ENCODE measurements at places on chromosomes 6 and 20.

DNA sequence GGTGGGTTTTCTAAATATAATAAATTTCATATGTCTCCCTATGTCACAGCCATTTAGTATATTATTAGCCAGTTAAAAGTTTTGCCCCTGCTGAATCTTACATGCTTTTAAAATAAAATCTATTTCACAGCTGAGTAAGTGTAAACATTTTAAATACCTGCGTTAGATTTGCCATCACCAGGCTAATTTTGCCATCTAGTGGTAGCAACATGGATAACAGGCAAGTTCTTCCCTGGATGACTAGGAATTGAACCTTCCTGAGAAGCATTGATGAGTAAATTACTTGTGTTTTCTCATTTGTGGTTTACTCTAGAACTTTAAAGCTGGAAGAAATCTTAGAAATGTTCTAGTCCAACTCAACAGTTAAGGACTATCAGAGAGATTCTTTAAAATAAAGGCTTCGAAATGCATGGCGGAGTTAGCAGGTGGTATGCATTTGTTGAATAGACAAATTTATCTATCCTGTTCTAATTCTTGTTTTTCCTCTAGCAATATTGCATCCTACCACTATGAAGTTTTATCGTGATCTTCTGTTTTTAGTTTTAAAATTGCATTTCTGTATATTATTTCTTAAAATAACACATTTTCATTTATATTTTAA lies 2.6 kb downstream of the PRSS35 start:
- DNase-seq, result peak; percentile 20

GRCh38 chr6:155313602-155314091 lies 637 bp downstream of the TFB1M start:
- no peak for DNase-seq

GRCh38 chr6:90319044-90319443 lies 22.4 kb upstream of the BACH2 start:
- DNase-seq, result no peak

DNA sequence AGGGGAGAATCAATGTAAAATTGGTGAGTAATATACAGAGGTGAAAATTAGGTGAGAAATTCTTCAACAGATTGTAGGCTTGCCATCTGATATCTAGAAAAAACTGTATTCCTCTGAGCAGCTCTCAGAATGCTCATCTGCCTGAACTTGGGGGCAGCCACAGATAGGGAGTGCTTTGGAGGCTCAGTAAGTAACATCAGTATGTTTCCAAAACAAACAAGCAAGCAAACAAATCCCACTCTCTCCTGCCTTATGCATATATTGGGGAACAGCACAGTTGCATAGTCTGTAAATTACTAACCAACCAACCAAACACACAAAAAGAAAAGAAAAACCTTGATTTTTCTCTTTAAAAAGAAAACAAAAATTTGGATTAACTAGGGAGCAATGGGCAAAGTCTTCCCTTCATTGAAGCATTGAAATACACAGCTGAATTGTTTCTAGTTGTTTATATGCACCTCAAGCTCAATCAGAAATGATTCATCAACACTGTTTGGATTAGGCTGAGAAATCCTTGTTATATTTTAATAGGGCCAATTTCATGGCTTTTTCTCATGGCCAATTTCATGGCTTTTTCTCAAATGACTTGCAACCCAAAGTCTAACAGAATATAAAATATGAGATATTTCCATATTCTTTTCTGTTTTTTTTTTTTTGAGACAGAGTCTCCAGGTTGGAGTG lies 50.1 kb upstream of the DEK start:
- DNase-seq, result no peak

GRCh38 chr6:34028691-34029360 lies 117.1 kb downstream of the GRM4 start:
- DNase-seq, result no peak

- no peak for DNase-seq
These were observed 949.4 kb upstream of the GJE1 start for GRCh38 chr6:141183368-141183767.

- peak; percentile 40 for DNase-seq
These were observed 46.7 kb downstream of the SRC start for GRCh38 chr20:37392441-37393195.

DNA sequence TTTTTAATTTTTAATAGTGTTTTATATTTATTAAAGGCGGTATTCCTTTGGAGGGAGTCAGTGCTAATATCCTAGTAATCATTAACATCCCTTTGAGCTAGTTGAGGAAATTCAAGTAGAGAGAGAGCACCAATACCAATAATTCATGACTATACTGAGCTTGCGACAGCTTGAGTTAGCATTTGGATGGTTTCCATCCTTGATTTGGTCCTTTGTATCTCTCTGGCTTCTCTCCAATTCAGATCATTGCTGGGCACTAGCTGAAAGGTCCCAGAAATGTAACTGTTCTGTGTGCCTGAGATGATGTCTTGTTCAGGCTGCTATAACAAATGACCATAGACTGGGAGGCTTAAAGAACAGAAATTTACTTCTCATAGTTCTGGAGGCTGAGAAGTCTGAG lies 77.0 kb downstream of the RNF144B start:
- no peak for DNase-seq

GRCh38 chr6:18276610-18277236 lies 12.4 kb upstream of the DEK start:
- no peak for DNase-seq

Data from activated CD4-positive, alpha-beta memory T cell treated with anti-CD3 and anti-CD28 coated beads, Interleukin-2, amount 10 ng/mL, durations not matched to agents 7 days and 5 days (primary cell).